Stimulated activated CD4-positive, alpha-beta T cell treated with anti-CD3 and anti-CD28 coated beads, TNF-alpha, amount 100 ng/mL, for 1 hour (primary cell): ENCODE measurements at places on chromosomes 4 and X.

- DNase-seq, result no peak
Measured at GRCh38 chr4:25401066-25401465, 24.0 kb downstream of the ANAPC4 start.

- no peak for DNase-seq
Measured at GRCh38 chr4:71049395-71049794, 55.9 kb downstream of the DCK start.

DNA sequence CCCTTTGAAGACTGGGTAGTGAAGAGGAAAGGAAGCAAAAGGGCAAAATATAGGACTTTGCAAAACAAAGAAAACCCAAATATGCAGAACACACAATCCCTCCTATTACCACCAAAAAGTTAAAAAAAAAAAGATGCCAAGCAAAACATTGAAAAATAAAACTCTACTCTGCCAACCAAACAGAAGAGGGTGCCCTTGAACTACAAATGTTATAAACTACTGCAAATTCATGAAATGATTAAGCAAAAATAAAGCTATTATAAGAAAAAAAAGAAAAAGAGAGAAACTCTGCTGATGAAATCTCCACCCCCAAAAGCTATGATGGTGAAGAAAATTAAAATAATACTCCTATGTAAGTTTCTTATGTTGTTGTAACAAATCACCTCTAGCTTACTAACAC lies 168.5 kb upstream of the STK26 start:
- DNase-seq, result no peak

DNA sequence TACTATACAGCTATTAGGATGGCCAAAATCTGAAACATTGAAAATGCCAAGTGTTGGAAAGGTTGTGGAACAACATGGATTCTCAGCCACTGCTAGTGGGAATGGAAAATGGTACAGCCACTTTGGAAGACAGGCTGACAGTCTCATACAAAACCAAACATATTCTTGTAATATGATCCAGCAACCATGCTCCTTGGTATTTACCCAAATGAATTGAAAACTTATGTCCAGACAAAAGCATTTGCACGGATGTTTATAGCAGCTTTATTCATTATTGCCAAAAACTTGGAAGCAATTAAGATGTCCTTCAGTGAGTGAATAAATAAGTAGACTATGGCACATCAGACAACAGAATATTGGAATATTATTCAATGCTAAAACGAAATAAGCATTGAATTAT lies 105.8 kb upstream of the DCLK2 start:
- DNase-seq, result no peak

DNA sequence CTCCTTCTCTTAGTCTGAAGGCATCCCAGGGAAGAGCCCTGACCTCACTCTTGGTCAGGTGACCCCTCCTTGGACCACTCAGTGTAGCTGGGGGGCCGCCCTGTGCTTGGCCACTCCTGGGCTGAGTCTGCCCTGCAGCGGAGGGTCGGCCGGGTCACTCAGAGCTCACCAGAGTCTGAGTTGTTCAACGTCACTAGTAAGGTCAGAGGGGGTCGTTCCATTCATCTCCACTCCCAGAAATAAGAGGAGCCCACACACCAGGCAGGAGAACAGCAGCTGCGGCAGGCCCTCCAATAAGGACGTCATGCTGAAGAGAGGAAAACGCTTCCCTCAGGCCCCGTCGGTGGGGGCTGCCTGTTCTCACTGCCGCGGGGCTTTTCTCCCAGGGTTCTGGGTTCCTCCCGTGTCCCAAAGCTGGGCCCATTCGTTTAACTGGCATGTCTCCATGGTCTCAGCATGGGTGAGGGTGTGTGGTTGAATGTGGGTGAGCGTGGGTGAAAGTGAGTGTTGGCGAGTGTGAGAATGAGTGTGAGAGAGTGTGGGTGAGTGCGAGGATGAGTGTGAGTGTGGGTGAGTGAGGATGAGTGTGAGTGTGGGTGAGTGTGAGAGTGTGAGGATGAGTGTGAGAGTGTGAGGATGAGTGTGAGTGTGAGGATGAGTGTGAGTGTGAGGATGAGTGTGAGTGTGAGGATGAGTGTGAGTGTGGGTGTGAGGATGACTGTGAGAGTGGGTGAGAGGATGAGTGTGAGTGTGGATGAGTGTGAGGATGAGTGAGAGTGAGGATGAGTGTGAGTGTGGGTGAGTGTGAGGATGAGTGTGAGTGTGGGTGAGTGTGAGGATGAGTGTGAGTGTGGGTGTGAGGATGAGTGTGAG lies 47.7 kb downstream of the ING2 start:
- DNase-seq, result no peak

DNA sequence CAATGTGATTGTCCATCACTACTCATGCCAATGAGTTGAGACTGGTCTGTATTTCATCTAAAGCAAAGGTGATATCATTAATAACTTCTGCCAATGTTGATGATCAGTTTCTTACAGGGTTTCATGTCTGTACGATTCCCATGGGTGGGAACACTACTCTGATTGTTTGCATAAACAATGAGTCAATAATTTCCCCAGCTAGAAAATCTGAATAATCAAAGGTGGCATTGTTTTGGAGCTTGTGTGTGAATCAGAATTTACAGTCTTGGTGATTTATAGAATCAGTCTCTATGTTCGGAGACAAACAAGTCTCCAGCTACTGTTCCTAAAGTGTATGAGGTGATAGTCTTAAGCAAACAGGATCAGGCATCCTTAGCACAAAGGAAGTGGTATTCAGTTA lies 35.5 kb upstream of the PARM1 start:
- no peak for DNase-seq

DNA sequence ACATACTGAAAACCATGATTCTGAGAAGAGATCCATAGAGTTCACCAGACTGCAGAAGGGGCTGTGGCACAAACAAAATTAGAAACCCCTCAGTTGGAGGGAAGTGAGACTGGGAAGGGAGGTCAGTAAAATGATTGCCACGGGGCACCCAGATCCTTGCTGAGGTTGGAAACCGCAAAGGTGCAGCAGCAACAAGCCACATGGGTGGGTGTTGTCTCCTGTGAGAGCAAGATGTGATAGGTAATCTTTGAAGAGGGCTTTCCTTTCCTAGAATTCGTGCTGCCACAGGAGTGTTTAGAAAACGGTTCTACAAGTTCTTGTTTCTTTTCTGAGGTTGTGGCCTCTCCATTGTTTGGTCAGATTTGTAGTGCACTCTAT lies 85.5 kb downstream of the NFKB1 start:
- no peak for DNase-seq

DNA sequence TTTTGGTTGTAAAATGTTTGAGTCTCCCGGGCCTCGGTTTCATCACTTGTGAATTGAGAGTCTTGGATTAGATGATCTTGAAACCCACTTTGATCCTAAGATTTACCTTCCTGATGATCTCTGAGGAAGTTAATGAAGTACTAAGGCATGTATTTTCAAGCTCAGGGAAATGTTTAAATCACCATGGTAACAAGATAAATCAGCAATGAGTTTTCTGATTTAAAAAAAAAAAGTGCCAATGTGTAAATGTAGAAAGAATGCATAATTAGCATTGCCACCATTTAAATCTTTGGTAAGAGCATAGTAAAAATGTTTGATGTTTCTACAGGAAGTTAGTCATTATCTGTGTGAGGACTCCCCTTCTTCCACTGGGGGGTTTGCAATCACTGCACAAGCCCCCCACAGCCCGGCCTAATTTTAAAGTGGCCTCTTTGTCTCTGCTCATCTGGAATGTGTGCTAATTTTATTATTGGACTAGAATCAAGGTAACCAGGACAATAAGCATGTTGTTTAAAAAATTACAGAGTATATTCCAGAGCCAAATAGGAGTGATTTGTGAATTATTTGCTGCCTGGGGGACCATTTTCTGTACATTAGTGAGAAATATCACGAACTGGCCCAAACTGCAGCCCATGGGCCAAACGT lies 93.6 kb downstream of the SLC34A2 start:
- no peak for DNase-seq

DNA sequence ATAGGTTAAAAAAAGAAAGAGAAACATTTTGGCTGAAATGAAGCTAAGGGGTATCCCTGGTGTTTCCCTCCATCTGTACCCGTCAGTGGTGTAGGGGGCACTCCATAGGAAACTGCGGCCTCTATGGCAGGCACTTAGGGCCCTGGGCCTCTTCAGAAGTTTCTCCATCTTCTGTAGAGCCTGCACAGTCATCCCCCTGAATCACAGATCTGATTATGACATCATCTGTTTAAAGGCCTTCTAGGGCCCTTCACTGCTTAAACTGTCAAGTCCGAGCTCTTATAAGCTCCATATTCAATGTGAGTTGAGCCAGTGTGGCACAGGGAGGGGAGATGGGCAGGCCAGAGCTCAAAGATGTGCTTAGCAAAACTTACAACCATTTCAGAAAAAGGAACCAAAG lies 241.3 kb downstream of the NR3C2 start:
- DNase-seq, result no peak

DNA sequence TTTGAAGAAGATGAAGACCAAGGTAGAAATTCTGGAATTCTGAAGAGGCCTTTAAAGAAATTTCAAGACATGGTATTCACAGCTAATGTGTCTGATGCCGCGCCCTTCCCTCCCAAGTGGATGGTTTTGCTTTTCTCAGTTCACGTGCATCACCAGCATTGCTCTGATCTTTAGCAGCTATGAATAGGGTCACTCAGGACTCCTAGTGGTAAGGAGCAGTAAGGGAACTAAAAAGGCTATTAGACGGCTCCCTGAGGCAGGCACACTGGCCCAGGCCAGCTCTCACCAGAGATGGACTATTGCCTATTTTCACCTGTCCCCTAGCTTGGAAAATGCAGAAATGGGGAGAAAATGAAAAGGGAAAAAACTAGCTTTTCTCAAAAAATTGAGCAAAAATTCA lies 447.5 kb upstream of the RASGEF1B start:
- no peak for DNase-seq

DNA sequence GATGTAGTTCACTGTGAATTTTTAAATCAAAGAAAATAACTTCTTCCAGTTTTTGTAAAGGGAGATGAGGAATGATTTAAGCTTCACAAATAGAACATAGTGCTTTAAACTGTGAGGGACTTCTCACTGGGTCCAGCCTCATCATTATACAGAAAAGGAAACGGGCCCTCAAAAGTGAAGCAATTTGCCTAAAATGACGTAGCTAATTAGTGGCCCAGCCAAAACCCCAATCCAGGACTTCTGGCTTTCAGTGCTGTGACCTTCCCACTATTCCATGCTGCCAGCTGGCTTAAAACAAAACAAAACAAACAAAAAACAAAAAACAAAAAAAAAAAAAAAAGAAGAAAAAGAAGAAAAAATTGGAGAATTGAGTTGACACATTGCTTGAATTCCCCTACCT lies 45.0 kb upstream of the STOX2 start:
- no peak for DNase-seq

- DNase-seq, result no peak
Measured at GRCh38 chr4:102390438-102390837, 45.2 kb upstream of the SLC39A8 start.

GRCh38 chr4:6152869-6153705 lies 47.3 kb downstream of the JAKMIP1 start:
- DNase-seq, result no peak

DNA sequence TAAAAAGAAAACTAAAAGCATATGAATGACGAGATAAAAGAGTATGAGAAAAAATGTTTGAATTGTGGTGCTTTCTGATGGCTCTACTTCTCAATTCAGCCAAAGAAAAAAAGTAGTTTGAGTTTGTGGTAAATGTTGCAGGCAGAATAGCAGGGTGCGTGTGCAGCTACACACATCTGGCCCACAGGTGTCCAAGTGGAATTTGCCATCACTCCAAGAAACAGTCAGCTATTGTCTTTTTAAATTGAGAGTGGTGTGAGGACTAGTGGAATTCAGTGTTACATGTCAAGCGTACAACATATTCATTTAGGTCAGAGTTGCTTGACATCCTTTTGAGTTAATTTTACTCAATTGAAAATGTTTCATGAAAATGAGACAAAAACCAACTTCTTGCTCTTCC lies 424.8 kb upstream of the MAD2L1 start:
- no peak for DNase-seq

DNA sequence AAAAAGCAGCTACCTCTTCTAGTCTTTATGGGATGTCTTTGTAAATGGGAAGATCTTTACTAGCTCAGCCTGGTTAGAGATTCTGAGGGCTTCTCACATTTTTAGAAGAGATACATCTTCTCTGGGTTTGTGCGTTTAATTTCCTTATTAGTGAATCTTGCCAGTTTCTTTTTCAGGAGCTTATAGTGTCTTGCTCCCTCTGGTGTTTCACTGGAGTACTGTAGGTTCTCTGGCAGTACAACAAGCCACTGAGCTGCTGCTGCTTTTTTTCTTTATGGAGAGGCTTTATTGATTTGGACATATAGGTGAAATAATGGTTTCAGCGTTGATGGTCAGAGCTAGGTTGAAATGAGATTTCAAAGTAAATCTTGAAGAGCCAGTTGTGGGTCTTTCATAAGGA lies 82.9 kb downstream of the LAS1L start:
- DNase-seq, result no peak

- no peak for DNase-seq
Measured at GRCh38 chrX:140507982-140508305, 3.1 kb upstream of the SOX3 start.

DNA sequence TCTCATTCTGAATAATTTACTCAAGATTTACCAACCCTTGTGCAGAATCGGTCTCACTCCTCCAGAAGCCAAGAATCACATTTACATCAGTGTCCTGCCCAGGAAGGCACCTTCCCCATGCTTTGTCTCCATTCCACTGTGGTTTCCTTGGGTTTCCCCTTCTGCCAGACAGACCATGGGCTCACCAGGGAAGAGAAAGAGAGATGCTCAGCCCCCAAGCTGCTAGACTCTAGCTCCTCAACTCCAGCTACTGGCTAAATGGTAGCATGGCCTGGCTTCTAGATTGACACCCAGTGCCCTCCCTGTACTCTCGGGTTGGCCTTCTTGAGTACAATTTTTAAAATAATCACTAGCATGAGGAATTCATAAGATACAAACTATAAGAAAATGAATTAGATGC lies 12.9 kb downstream of the TLR10 start:
- DNase-seq, result no peak

DNA sequence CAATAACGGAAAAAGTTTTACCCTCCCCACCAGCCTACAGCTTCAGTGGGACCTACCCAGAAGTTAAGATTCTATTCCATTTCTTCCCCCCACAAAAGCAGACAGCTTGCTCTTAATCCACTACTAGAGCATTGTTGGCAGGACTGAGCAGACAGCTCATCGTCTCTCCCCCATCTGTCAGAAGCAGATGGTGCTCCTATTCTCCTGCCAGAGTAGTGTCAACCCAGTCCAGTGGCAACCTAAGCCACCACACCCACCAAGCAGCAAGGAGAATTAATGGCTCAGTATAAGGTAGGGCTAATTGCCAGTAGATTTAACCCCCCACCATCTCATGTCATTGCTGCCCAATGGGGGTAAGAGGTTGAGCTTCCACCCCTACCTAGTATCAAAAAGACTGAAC lies 62.0 kb downstream of the AWAT2 start:
- no peak for DNase-seq
